ENCODE measurements at places on chromosomes 16 and 17.

DNA sequence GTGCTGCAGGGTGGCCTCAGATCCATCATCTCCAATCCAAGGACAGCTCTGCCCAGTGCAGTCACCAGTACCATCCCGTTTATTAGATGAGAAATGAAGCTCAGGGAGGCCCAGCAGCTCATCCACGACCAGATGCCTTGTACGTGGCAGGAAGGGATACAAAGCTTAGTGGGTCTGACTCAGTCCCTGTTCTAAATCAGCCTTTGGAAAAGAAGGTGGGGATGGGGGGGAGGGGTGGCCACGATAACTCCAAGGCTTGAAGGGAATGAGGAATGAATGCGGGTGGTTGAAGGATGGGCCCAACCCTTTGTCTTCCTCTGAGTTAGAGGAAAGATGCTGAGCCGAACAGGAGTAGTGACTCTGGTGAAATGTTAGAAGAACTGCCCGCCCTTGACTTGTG lies 25.8 kb downstream of the LLGL2 start:
- no peak for DNase-seq

GRCh38 chr16:23979441-23979840 lies 143.7 kb downstream of the PRKCB start:
- no peak for DNase-seq

- no peak for DNase-seq
Observed at GRCh38 chr17:59853168-59853918, 39.4 kb downstream of the TUBD1 start.

DNA sequence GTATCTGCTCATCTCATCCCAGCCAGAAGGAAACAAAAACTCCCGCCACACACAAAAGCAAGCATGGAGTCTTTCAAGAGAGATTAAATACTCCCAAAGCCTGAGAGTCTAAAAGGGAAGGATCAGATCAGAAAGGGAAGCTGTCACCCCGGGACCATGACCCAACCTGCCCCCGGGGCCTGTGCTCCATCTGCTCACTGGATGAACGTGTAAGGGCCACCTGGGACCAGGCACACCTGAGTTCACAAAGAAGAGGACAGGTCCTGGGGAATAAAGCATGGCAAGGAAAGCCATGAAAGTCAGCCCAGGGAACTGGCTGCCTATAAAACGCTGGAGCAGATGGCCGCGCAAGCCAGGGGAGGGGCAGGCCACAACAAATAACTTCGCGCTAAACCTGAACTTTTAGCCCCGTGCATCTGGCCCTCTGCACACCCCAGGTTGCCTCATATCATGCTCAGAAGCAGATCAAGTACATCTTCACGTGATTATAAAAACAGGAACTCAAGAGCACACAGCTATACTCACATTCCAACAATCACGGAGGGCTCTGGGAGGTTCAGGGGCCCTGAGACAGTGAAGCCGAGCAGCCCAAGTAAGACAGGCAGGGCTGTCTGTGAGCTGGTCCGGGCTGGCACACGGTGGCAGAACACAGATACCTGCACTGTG lies 3.4 kb downstream of the TMEM11 start:
- no peak for DNase-seq
